K562 (cell line): ENCODE measurements at places on chromosomes 1 and 21.

DNA sequence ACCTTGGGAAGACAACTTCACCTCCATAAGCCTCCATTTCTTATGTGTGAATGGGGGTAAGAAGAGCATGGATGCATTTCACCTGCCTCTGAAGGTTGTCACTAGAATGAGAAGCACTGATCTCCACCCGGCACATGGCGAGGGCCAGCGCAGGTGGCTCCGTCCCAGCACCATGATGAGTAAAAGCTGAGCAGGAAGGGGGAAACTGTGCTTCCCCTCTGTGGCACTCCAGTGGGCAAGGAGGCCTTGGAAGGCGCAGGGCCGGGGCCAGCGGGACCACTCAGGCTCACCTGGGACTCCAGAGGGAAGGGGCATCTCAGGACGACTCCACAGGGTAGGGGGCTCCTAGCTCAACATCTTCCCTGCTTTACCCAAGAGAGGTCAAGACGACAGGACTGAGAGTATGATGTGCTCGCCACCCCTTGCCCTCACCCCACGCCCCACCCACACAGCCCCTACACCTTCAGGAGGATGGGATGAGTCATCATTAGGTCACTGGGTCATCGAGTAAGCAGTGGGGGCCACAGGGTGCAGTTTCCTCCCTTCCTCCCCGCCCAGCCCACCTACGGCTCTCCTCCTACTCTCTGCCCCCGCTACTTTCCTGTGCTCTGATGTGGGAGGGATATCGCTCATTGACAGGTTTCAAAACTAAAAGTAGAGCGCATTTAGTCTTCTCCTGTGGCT lies 112.1 kb downstream of the HIVEP3 start:
- DNase-seq: peak; percentile 29

GRCh38 chr1:85325920-85326319 lies 49.5 kb upstream of the BCL10 start:
- no peak for DNase-seq

DNA sequence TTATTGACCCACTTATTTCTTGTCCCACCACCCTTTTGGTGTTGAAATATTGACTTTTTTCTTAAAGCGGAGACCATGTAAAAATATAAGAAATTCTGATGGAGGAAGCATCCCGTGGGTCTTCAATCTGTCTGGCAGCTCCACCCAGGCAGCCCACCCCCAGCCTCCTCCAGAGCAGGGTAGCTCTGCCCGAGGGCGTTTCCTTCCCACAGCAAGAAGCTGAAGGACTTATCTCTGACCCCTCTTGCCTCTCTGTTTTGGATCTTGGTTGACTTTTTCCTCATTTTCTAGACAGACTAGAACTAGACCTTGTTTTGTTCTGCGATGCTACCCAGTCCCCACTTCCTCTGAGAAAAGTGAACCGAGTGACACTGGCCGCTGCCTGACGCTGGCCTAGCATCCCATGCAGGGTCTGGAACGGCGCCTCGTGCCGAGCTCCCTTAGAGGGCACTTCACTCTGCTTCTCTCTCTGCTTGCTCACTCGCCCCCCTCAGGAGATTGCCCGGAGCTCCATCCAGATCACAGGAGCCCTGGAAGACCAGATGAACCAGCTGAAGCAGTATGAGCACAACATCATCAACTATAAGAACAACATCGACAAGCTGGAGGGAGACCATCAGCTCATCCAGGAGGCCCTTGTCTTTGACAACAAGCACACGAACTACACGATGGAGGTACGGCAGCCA lies 40.4 kb upstream of the MTR start:
- DNase-seq: no peak

DNA sequence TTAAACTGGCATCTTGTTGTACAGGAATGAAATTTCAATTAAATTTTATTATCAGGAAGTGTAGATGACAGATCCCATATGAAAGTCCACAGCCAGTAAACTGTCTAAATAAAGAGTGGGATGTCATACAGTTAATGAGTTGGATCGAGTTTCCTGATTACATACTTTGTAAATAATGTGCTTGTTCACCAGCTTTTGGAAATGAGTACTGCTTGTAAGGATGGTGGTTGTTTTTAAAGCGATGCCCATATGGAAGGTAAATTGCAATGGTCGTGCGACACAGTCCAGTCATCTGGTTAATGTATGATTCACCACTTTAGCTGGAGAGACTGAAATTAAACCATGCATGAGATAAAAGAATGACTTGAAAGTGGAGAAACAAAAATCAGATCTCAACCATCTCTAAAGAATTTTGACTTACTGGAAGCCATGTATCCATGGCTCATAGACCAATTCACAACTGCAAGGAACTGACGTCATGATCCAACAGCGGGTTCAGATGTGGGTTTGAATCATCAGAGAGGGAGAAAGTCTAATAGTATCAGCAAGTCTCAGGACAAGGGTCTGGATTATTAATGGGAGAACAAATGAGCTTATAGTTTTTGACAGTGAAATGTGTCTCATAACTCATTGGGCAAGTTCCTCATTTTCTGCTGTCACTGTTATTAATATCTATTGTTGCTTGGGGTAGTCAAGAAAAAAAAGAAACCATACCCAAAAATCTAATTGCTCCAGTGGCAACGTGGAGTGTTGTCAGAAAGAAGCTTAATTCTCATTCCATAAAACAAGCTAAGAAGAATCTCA lies 49.0 kb downstream of the MAP10 start:
- DNase-seq: no peak

DNA sequence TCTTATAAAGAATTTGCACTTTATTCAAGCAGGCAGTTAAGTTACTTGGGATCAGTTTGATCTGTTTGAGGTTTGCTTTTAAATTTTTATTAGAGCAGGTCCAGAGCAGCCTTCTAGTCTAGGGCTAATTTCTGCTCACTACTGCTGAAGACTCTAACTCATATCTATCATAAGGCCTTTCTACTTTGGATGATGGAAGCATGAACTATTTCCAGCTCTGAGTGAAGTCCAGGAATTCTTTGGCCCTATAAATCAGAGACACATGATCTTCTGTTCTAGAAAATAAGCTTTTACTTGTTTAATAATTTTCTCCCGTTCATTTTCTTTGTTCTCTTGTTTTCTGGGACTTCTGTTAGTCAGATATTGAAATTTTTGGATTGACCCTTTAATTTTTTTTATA lies 14.7 kb downstream of the NIBAN1 start:
- no peak for DNase-seq

DNA sequence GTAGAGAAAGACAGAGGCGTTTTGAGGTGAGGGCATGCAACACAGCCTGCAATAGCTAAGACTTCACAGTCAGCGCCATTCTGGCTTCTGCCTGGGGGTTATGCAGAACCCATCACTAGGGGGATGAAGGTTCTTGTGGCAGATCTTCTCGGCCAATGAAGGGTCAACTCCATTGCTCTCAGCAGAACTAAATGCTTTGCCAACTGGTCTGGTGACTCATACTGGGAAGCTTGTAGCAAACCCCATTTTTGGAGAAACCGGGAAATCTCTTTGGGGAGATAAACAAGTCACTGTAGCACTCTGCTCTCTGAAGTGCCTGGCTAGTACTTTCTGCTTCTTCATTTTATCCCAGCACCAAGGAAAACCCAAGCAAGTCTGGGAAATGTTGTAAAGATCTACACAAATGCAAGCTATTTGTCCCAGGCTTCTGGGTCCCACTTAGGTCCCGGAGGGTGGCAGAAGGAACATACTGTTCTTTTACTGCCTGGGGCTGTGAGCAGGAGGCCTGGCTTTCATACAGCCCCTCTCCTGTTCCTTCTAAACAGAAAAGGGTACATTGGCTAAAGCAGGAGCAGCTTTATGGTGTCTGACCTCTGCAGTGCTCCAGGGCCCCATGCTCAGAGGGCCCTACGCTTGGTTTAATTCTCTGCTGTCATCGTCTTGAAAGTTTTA lies 28.8 kb downstream of the SHISA4 start:
- DNase-seq: peak; percentile 26

DNA sequence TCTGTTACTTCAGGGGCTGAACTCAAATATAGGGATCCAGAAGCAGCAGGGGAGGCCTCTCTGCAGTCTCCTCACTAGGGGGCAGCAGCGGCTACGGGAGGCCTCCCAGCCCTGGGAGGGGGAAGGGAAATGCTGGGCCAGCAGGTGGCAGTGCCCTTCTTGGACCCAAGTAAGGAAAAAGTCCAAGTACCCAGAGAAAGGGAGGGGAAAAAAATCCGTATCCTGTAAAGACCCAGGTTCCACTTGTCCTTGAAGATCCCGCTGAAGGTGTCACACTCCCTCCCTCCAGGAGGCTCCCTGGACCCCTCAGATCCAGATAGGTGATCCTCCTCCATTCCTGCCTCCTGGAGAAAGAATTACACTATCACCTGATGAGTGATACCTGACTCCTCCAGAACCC lies 14.1 kb upstream of the NUAK2 start:
- DNase-seq: peak; percentile 83

- DNase-seq: no peak
Observed at GRCh38 chr1:26346274-26347033, 7.5 kb downstream of the CRYBG2 start.

DNA sequence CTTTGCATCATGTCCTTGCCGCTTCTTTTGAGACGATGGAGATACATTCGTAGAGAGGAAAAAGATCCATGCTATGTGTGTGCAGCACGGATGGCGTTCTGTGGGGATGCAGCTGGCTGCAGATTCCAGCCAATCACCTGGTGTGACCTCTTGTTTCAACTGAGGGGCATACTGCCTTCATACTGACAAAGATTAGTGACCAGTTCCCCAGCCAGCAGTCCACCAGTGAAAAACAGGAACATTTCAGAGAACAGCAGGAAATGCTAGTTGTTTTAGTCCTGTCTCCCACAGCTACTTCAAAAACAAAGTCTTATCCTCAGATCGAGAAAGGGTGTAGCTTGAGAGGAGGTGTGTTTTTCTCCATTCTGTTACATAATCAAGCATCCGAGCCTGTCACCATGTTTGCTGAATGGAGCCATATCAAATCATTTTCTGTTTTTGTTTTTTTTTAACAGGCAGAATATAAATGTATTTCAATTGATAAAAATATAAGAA lies 255.7 kb upstream of the FMN2 start:
- DNase-seq: no peak

- DNase-seq: no peak
Observed at GRCh38 chr1:113681596-113682337, 77.5 kb downstream of the PHTF1 start.

DNA sequence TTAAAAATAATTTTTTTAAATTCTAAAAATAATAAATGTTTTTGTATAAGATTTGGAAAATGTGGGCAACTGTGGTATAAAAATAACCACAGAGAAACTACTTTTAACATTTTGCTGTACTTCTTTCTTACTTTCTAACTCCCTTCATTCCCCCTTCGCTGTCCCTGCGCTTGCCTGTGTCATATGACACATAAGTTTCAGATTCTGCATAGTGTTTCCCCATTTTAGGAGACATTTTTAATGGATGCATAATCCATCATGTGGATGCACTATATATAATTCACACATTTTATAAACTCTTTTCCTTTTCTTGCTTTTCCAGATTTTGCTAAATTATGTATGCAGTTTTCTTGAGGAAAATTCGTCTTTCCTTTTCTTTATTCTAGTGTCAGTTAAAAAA lies 16.3 kb downstream of the ATG4C start:
- DNase-seq: no peak

DNA sequence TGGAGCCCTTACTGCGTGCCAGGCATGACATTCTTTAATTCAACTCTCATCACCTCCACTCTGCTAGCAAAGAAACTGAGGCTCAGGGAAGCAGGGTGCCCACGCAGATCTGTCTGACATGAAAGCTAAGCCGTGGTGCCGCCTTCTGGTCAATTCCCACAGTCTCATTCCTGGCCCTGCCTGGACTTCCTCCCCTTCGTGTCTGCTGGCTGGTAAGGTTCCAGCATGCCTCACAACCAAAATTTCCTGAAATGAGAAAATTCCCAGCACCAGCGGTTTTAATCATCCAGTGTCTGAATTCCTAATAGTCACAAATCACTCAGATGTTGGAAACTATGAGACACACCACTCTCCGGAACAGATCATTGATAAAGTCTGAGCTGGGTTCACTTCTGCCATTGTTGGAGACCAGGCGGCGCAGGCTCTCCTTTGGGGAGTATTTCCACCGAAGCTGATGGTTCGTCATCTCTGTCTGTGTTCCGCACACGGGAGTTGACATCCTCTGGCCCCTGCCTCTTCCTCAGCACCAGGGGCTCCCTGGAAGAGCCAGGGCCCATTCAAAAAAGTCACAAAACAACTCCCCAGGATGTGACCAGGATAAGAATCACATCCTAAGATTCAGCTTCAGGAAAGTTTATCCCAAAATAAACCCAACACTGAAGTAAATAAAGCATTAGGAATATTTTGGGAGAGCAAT lies 167.7 kb downstream of the PLPP3 start:
- DNase-seq: no peak

DNA sequence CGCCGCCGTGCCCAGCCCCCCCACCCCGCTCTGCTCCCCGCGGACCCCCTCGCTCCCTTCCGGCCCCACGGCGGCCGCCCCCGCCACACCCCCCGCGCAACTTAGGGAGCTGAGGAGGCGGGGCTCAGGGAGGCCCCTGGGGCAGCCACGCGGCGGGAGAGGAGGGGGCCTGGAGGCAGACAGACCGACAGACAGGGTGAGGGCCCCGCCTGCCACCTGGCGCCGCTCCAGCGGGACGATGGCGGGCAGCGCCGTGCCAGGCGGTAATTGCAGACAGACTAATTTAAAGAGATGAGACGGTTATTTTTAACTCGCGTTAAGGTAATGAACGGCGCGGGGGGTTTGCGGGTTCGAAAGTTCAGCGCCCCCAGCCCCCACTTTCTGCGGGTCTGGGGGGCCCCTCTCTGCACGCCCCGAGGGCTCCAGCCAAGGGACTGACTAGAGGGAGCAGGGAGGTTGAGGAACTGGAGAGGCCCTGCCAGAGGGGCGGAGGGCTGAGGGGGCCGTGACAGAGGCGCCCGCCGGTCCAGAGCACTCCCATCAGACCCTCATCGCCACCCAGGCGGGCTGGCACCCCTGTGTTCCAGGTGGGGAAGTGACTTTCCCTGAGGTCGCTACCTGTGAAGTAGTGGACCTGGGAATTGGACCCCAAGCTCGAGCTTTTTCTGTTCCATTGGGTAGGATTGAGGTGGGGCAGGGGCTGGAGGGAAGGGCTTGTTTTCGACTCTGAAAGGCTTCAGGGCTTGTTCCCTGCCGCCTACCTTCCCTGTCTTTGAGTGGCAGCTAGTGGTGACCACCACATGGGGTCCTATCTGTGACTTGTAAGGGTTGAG lies 5.4 kb downstream of the FOXO6 start:
- no peak for DNase-seq

- DNase-seq: no peak
Observed at GRCh38 chr1:154492115-154492514, 9.9 kb upstream of the TDRD10 start.

DNA sequence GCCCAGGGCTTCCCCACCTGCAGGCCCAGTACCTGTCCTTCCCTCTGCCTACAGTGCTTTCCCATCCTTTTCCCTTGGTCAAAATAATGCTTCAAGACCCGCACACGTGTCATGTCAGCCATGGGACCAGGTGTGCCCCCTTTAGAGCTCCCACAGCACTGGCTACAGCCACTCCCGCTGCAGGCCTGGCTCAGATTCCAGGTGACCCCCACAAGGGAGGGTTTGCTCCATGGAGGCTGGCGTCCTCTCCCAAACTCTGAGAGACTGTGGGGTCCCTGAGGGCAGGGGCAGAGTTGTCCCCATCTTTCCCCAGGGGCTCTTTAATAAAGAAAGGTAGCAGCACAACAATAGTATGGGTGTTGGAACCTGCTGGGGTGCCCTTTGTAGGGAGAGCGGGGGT lies 66.4 kb upstream of the RUNX3 start:
- DNase-seq: no peak
